Activated CD4-positive, alpha-beta T cell treated with anti-CD3 and anti-CD28 coated beads for 36 hours (primary cell): ENCODE measurements at places on chromosomes 16 and 17. TPM values are rescaled to one million over a fixed set of nuclear protein-coding genes. Genes with fewer than 3 reads are reported as not detected.

DNA sequence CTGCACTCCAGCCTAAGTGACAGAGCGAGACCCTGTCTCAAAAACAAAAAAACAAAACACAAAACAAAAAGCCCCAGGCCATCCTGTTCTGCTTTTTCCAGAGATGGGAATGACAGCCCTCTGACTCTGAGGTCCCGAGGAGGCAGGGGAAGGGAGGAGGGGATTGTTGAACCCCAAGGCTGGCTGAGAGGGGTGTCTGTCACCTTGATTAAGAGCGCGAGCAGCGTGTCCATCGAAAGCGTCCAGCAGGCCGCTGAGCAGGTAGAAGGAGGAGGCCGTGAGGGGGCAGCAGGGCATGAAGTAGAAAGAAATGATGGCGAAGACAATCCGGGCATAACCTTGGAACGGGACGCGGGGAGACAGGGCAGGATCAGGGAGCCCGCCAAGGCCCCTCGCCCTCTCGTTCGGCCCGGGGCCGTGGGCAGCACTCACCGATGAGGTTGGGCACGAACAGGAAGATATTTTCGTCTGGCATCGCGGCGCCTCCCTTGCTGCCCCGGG, 593 bp downstream of the CDIPT start:
- H3K27ac ChIP-seq: peak overlapping the region; percentile 93
- H3K4me1 ChIP-seq: peaks cover 18% of the 10 kb centered on the region
- H3K27me3 ChIP-seq: no peaks in the 10 kb centered on the region
- peak overlapping the region; percentile 90 for H3K4me3 ChIP-seq
- no peak for DNase-seq

- H3K4me3 ChIP-seq: no peak overlapping the region
- H3K36me3 ChIP-seq: no peaks in the 10 kb centered on the region
- H3K27ac ChIP-seq: no peak overlapping the region
These were observed 256.1 kb downstream of the BCAS3 start for GRCh38 chr17:60933739-60934138.

- no peak overlapping the region for H3K27ac ChIP-seq
- no peaks in the 10 kb centered on the region for H3K27me3 ChIP-seq
- H3K4me1 ChIP-seq: peaks cover 6% of the 10 kb centered on the region
- DNase-seq: no peak
- H3K36me3 ChIP-seq: peaks cover 36% of the 10 kb centered on the region
These were observed 12.8 kb downstream of the KIF18B start for GRCh38 chr17:44934745-44935105.

DNA sequence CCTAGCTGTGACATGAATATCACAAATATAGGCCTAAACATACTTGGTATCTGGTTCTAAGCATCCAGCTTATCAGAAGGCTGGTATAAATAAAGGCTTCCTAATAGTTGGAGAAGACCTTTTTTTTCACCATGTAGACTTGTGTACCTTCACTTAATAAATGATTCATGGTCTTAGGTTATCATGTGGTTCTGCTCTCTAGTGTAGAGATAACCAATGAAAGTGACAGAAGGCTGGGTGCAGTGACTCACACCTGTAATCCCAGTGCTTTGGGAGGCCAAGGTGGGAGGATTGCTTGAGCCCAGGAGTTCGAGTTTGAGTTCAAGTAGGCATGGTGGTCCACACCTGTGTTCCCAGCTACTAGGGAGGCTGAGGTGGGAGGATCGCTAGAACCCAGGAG, 3.1 kb downstream of the DDX19A start:
- no peaks in the 10 kb centered on the region for H3K27me3 ChIP-seq
- peak overlapping the region; percentile 72 for H3K27ac ChIP-seq
- peak; percentile 21 for DNase-seq
- H3K36me3 ChIP-seq: peaks cover 37% of the 10 kb centered on the region
- peaks cover 36% of the 10 kb centered on the region for H3K4me1 ChIP-seq

Gene FOXF1
- not detected for total RNA-seq

- no peaks in the 10 kb centered on the region for H3K36me3 ChIP-seq
- no peak overlapping the region for H3K27ac ChIP-seq
- no peaks in the 10 kb centered on the region for H3K27me3 ChIP-seq
- H3K4me1 ChIP-seq: no peaks in the 10 kb centered on the region
- no peak overlapping the region for H3K4me3 ChIP-seq
- DNase-seq: no peak
These were observed 26.4 kb downstream of the ADCY9 start for GRCh38 chr16:4089811-4090301.

- H3K4me3 ChIP-seq: no peak overlapping the region
- no peaks in the 10 kb centered on the region for H3K36me3 ChIP-seq
- H3K27ac ChIP-seq: no peak overlapping the region
- no peak for DNase-seq
- H3K4me1 ChIP-seq: peaks cover 5% of the 10 kb centered on the region
- H3K27me3 ChIP-seq: peaks cover 2% of the 10 kb centered on the region
These were observed 5.0 kb upstream of the ADGRG1 start for GRCh38 chr16:57623251-57624043.

GRCh38 chr17:19464031-19465026, 53.3 kb downstream of the RNF112 start:
- no peak overlapping the region for H3K4me3 ChIP-seq
- DNase-seq: no peak
- H3K27ac ChIP-seq: no peak overlapping the region
- no peaks in the 10 kb centered on the region for H3K36me3 ChIP-seq
- peaks cover 38% of the 10 kb centered on the region for H3K4me1 ChIP-seq
- no peaks in the 10 kb centered on the region for H3K27me3 ChIP-seq

Gene FN3K
- total RNA-seq: 2.1 TPM

- peaks cover 32% of the 10 kb centered on the region for H3K4me1 ChIP-seq
- H3K36me3 ChIP-seq: peaks cover 3% of the 10 kb centered on the region
- H3K4me3 ChIP-seq: no peak overlapping the region
- no peak for DNase-seq
These were observed 31.3 kb downstream of the DCUN1D3 start for GRCh38 chr16:20868890-20869289.

DNA sequence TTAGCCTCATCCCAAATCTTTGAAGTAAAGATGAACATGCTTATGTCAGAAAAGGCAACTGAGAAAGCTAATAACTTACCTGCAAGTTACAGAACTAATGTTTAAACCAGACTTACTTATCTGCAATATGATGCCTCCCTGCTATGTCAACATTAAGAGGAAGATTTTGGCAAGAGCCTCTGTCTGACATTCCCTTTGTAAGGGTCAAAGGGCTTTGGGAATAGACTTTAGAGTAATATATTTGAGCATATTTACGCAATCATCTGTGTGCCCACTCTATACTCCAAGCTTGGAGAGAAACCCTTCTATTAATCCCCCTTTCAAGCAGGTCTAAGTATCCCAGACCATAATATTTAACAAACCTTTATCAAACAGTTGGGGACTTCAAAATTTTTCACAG, 389.4 kb downstream of the NPIPA8 start:
- H3K36me3 ChIP-seq: no peaks in the 10 kb centered on the region
- H3K4me3 ChIP-seq: no peak overlapping the region
- no peak overlapping the region for H3K27ac ChIP-seq
- no peaks in the 10 kb centered on the region for H3K4me1 ChIP-seq
- no peak for DNase-seq
- H3K27me3 ChIP-seq: peaks cover 28% of the 10 kb centered on the region

DNA sequence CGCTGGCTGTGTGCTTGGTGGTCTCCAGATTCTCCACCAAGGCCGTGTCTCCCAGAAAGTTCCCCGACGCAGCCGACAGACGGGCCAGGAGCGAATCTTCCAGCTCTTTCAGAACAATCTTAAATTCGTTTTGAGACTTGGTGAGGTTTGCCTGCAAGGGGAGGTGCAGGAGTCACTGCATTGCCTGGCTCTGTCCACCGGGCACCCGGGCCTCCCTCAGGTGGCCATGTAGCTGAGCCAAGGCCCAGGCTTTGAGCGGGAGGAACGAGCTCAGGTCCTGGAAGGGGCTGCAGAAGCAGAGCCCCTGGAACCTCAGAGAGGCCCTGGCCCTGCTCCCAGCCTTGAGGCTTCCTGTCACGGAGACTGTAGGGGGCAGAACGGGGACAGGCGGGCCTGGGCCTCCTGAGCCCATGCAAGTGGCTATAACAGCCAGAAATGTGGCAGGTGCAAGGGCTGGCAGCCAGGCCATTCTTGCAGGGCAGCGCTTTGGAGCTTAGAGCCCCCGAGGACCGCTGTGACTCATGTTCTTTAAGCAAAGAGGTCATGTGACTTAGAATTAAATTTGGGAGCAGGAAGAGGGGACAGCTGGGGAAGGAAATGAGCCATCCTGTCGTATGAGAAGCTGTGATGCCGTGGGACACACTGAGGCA, 72.4 kb downstream of the PGS1 start:
- no peak for DNase-seq

DNA sequence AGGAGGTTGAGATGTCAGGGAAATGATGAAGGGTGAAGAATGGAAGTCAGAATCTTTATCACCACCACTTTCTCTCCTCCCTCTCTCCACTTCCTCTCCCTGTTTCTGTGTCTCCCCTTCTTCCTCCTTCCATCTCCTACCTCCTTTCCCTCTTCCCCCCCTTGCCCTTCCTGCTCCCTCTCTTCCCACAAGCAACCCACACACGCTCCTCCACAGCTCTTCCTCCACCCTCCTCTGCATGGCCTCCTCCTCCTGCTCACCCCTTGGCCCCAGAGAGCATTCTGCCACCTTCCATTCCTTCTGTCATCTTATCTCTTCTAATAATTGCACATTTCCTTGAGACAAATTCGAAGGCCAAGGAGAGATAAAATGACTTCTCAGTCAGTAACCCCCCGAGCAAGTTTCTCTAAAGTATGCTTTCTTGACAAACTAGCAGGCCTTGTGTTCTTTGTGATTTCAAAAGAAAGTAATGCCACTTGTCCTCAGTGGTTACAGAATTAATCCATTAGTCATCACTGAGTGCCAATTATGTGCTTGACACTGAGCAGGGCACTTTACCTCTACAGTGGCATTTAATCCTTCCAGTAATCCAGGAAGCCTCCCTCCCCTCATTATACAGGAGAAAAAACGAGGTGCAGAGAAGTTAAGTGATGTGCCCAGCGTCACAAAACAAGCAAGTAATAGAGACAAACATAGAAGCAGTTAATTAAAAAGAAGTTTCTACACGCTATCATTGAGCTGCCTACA, 72.3 kb upstream of the CCL1 start:
- H3K27me3 ChIP-seq: peaks cover 2% of the 10 kb centered on the region
- no peak for DNase-seq
- no peak overlapping the region for H3K4me3 ChIP-seq

- no peak overlapping the region for H3K27ac ChIP-seq
- DNase-seq: no peak
- no peaks in the 10 kb centered on the region for H3K4me1 ChIP-seq
- no peak overlapping the region for H3K4me3 ChIP-seq
These were observed 24.2 kb downstream of the TPSD1 start for GRCh38 chr16:1279945-1280589.

Gene FBXO39
- total RNA-seq: 0.19 TPM

Gene MYL11
- total RNA-seq: 0.69 TPM
